A172 (cell line): ENCODE measurements at places on chromosomes 2 and 18.

GRCh38 chr2:229642371-229642770 lies 72.0 kb downstream of the DNER start:
- peak; percentile 48 for DNase-seq

GRCh38 chr2:46849046-46849715 lies 66.4 kb downstream of the MCFD2 start:
- DNase-seq, result peak; percentile 73

DNA sequence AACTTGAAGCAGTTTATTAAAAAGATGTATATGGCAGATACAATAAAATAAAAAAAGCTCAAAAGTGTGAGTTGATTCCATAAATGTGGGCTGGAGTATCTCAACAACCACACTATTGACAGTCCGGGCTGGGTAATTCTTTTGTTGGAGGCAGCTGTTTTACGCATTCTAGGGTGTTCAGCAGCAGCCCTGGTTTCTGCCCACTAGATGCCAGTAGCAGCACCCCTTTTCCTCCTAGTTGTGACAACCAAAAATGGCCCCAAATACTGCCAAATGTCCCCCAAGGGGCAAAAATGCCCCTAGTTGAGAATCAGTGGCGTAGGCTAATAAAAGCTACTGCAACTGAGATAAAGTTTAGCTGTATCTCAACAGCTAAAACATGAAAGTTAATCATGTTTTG lies 44.8 kb downstream of the CHMP3 start:
- peak; percentile 11 for DNase-seq

DNA sequence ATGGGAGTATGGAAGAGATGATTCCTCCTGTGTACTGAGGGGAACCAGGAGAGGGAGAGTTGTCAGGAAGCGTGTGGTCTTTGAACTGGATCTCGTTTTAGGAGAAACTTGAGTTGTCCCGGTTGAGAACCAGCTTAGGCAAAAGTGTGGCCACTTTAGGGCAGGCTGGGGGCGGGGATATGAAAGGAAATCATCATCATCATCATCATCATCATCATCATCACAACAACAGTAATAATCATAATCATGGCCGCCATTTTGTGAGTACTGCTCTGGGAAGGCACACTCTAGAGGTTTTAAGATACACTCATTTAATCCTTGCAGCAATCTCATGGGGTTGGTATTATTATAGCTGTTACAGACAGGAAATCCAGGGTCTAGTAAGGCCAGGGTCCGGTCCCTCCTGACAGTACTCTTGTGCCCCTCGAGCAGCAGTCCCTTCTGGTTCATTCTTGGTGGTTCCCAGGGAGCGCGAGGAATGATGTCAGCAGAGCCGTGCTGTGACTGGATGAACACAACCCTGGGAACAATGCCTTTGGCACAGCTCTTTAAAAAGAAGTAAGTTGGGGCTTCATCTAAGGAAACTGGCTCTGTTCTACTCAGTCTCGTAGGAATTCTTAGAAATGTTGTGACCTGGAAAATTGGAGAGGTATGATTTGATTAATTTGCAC lies 33.8 kb downstream of the PARD3B start:
- no peak for DNase-seq

DNA sequence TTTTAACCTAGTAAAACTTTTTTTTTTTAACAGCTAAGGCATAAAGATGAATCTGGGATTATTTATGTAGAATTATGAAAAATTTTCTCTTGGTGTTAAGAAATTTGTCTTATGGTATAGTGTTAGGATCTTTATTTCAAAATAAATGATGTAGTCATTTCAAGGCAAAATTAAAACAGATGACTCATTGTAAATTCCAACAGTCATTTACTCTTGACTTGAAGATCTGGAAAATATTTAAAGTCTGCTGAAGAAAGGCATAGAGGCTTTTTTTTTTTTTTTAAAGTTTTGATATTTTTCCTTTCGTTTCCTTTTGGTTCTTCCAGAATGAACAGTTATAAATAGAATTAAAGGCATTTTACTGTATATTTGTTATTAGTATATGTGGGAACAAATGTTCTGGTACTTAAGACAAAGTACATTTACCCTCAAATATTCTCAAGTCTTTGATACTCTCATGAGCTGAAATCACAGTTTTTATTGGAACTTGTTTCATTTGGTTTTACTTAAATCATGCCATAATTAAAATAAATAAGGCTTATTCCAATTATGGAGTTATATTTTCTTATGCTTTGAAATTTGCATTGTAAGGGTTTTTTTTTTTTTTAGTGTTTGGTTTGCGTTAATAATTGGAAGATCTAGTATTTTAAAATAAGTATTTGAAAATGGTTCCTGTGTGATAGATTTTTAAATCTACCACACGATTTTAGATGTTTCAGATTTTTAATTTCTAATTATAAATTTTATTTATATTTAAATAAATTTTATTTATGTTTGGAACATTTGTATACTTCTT lies 29.9 kb downstream of the GLS start:
- peak; percentile 44 for DNase-seq

DNA sequence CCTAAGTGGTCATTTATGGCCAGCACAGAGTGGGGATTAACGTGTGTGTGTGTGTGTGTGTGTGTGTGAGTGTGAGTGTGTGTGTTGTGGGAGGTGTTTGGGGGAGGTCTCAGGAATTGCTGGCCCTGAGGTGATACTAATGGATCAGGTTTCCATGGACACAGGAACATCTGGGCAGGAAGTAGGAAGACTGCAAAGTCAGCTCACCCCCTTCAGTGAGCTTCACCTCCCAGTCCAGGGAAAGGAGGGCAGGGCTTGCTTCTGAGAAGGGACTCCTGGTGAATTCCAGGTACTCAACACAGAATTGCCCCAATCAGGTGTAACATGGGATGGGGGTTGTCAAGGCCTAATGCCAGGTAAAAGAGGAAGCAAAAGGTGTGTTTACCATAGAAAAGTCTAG lies 30.3 kb upstream of the IL1R1 start:
- DNase-seq, result no peak

DNA sequence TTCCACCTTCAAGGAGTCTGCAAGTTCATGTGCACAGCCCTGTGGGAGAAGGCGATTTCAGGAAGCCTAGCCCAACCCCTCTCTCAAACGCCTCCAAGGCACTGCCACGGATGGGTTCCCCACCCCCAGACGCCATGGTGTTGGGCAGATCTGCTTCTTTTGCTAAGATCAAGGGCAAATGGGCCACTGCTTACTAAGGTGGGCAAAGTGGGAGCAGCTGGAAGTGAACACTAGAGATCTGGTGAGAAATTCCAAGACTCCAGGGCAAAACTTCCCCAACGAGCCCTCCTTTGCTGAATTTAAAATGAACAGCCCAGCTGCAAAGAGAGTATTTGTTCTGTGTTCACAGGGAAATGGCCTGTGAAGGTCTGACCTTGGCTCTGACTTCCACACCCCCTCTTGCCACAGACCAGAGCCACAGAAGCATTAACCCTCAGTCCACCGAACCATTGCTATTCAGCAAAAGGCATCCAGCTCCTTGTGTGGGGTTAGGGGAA lies 45.1 kb upstream of the ZBTB7C start:
- DNase-seq, result no peak

DNA sequence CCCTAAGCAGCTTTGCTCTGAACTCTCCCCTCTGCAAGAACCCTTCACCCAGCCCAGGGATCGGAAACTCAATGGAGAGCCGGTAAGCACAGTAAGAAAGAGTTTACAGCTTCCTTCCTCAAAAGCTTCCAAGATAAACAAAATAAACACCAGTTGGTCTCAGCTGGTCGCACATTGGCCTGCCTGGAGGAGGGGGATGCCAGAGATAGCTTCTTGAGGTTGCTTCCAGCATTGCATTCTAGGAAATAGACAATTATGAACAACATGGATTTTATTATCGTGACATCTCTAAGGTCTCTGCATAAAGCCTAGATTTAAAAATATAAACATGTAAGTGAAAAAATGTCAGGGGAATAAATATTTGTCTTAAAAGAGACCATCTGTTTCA lies 141.5 kb upstream of the PKDCC start:
- no peak for DNase-seq

DNA sequence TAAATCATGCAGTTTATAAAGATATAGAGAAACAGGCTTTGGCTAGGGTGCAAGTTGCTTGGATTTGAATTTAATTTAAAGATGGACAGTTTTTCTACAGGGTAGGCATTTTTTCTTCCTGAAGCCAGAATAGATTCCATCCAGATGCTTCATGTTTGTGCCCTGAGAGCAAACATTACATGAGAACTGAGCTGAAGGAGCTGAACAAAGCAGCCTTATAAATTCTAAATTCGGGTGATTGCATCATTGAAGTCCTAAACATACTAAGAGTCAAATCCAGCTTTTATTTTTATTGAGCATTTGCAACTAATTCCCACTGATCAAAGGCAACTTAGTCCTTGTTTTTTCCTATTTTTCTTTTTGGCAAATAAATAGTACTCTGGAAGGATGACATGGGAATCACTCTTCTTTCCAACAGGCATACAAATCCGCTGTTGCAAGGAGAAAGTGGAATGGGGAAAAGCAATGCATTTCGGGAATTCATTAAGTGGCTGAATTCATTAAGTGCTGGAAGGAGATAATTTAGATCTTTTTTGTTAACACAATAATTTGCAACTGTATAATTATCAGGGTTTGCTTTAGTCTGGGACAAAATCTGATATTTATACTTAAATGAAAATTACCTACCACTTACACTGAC lies 828.0 kb downstream of the SLC4A3 start:
- no peak for DNase-seq

DNA sequence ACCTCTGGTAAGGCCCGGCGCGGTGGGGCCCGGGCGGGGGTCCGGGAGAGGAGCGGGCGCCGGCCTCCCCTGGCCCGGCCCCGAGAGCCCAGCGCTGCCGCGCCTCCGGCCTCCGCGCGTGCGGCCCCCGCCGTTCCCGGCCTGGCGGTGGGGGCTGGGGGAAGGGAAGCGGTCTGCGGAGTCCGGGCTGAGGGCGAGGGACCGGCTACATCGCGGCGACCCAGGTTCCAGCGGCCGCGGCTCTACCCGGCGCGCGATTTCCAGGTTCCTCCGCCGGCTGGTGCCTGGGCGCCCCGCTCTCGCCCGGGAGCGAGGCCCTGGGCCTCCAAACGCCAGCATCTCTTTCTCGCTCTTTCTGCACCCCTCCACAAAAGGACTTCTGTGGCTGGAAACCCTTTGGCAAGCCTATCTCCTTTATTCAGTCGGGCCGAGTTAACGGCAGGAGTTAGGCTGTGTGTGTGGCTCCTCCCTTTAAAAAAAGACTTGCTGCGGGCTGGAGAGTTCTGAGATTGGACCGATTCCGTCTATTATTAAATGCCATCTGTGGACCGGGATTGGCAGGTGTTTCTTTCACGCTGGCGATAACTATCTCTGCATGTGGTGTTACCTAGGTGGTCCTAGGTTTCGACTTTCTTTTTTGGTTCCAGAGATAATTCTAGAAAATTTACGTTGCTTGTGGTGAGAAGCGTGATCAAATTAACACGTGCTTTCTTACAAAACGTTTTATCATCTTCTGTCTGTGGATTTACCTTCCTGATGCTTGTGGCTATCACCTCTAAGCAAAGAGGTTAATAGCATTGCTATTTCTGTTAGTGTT lies 592 bp downstream of the ME2 start:
- no peak for DNase-seq

- no peak for DNase-seq
Observed at GRCh38 chr2:67459761-67460160, 62.6 kb downstream of the ETAA1 start.

DNA sequence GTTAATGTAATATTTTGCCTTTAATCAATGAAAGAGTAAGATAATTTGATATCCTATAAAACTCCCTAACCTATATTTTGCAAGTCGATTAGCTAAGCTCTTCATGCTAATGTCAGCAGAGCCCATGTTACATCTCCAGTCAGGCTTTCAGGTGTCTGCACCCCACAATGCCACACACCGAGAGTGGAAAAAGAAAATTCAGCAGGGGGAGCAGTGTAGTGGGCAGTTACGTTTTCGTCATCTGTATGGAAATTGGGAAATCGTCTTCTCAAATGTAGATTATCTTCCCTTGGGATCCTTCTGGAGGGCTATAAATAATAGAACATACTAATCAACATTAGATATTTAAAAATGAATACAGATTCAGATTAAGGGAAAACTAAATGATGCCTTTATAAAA lies 66.3 kb downstream of the BCL11A start:
- DNase-seq, result no peak

DNA sequence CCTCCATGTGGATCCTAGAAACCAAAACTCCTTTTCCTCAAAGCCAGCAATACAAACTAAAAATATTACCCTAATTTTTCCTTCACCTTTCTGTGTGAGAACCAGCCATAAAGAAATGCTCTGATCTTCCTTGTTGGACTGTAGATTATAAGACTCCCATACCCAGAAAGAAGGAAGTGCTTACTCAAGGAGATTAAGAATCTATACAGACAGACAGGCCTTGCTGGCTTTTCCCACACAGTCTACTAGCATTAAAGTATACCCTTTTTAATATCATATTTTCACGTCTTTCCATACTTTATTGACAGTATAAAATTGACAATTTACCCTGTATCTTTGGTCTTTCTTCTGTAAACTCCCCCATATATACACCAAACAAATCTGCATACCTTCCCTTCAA lies 139.0 kb downstream of the GULP1 start:
- DNase-seq, result no peak

DNA sequence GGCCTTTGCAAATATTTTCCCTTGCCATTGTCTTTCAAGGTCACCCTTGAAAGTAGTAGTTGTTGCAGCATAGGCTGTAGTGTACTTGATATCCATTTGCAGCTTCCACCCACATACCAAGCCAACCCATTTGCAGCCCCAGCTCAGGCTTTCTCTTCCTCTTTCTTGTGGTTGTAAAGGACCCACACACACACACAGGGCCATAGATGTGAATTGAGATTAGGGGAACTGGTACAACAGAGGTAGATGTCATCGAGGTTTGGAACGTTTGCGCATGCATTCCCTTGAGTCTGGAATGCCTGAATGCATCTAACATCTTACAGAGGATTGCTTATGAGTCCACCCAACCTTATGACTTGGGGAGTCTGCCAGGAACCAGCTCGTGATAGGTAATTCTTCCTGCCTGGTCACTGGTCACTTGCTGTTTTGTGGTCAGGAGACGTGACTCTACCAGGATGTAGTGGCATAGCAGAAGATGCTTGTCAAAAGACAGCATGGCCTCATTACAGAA lies 91.9 kb downstream of the MRPS9 start:
- no peak for DNase-seq

GRCh38 chr18:28013066-28013465 lies 163.9 kb downstream of the CDH2 start:
- peak; percentile 34 for DNase-seq

GRCh38 chr2:29063646-29064345 lies 10.5 kb downstream of the PCARE start:
- DNase-seq, result no peak

- no peak for DNase-seq
Observed at GRCh38 chr2:19785867-19786266, 115.9 kb downstream of the TTC32 start.

DNA sequence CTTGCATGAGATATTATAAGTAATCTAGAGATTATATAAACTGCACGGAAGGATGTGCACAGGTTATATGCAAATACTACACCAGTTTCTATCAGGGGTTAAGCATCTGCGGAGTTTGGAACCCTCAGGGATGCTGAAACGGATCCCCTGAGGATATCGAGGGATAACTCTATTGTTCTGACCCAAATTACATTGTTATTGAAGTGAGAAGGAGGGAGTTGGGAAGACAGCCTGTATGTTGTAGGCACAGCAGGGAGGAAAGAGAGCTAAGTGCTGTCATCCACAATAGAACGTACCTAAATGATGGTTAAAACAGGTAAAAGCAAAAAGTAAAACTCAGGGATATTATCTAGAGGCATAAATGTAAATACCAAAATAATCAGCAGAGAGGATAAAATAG lies 44.6 kb upstream of the SMAD2 start:
- no peak for DNase-seq

GRCh38 chr18:80103231-80103630 lies 5.8 kb upstream of the ADNP2 start:
- peak; percentile 27 for DNase-seq

- DNase-seq, result no peak
Observed at GRCh38 chr2:157076526-157077161, 180.9 kb upstream of the GALNT5 start.
